Stimulated activated CD8-positive, alpha-beta memory T cell treated with anti-CD3 and anti-CD28 coated beads, Interleukin-4, amount 100 ng/mL, for 1 hour (primary cell): ENCODE measurements at places on chromosomes 5 and 9.

- no peak for DNase-seq
Measured at GRCh38 chr9:96501633-96502538, 51.9 kb downstream of the HABP4 start.

DNA sequence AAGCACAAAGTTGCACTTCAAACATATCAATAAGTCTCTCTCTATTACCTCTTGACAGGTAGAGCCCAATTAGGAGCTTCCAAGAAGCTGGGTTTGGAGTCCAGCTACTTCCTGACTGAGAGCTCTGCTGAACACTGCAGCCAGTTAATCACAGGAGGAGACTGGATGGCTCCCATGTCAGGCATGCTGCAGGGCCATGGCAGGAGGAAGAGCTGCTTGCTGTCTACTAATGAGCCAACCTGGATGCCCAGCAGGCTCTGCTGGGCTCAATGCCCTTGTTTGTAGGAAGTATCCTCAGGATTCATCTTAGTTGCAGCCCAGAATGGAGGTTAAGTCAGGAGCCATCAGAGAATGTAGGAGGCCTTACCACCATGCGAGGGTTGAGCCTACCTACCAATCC, 91.9 kb downstream of the TMEM215 start:
- DNase-seq, result no peak

- DNase-seq, result no peak
Measured at GRCh38 chr5:6576861-6577501, 55.9 kb downstream of the NSUN2 start.

DNA sequence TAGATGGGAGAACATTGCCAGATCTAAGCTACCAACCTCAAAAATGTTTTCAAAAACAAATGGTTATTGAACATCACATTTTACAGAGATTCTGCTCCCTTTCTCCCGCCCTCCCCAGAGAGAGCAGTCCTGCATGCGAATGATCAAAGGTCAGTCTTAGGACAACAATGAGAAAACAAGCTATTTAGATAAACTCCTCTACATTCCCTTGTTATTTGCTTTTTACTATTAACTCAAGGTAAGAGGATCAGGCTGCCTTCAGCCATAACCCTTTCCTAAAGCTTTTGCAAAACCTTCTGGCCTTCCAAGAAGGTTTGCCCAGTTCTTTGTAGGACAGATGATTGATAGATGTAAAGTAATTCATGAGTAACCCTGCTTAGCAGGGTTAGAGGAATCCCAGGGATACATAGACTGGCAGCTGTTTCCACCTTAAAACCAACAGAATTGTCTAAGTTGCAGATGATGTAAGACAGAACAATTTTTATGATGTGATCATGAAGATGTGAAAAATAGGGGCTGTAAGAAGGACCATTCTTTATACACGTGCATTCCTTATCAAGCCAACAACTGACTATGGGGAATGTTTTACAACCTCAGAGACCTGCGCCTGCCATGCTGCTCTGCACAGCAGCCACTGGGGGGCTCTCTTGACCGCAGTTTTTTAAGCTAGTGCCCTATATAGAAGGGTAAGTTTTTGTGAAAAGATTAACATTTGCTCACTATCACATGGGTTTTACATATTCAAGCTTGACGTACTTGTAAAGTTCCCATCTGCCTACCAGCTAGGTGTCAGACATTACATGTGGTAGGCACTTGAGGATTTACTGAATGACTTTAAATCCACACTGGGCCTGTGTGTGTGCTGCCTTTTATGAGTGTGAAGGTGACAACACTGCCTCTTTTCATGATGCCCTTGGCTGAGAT, 2.3 kb upstream of the ZNF782 start:
- no peak for DNase-seq

DNA sequence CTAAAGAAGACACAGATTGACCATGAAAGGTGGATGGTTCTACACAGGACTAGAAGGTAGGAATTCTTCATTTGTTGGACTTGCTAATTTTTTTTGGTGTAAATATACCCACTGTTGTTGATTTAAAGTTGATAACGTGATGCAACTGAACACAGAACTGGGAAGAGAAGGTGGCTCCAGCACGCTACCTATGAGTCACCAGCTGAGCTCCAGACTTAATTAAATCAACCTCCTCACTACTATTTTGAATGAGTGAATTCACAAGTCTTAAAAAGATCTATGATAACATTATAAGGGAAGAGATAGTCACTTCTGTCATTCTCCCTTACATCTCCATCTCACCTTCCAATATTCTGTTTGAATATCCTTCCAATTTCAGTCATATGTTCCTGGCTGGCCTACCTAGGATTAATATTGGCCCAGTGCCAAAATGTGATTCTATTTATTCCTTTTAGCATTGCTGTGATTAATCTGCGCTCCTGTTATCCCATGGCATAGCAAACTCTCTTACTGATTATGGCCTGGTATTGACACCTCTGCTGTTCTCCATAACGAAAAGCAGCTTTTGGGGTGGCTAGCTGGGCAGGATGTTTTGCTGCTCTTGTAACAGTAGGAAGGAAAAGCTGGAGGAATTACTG, 135.9 kb upstream of the CCDC152 start:
- no peak for DNase-seq

- DNase-seq, result no peak
Measured at GRCh38 chr5:126754609-126755008, 22.3 kb upstream of the LMNB1 start.

DNA sequence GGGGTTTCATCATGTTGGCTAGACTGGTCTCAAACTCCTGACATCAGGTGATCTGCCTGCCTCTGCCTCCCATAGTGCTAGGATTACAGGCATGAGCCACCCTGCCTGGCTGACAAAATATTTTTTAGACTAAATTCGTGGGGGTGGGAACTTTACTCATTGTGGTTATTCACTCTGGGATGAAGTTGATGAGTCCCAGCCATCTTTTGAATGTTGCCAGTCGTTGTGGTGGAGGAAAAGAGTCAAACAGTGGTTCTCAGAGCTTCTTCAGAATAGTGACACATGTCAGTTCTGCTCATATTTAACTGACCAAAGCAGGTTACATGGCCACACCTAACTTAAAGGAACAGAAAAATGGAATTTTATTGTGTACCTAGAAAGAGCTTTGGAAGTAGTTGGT, 6.9 kb downstream of the SREK1 start:
- no peak for DNase-seq

- DNase-seq, result no peak
Measured at GRCh38 chr5:37723162-37723961, 116.5 kb downstream of the GDNF start.

DNA sequence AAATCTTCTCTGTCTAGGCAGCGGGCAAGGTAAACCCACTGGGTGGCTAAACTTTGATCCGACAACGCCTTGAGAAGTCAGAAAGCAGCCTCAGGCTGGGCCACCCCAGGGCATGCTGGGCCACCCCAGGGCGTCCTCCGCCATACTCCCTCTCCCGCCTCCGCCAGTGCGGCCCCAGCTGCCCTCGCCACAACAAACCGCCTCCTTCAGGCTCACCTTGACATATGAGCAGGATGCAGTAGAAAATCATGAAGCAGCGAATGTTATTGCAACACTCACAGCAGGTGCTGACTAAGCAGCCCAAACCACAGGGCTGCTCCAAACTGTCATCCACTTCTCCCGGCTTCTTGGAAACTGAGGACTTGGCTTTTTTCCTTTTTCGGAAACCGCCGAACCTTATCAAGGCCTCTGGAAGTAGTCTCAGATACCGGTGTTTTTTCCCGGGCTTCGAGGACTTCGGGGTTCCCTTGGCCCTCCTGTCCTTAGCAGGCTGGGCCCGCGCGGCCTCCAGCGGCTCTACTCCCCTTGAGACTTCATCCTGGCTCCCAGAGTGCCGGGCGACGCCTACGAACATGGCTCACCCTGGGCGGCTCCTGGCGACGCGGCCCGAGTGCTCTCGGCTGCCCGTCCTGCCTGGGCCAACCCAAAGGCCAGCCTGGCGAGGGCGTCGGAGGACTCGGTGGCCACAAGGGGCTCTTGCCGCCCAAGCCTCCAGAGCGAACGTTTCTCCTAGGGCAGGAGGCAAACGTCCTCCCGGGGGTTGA, at the start of gene SLCO6A1:
SLCO6A1 (minus strand) TSS at position 731 of the 764 bp plus-strand sequence; CDS start at position 574, 157 bp downstream.
- no peak for DNase-seq

DNA sequence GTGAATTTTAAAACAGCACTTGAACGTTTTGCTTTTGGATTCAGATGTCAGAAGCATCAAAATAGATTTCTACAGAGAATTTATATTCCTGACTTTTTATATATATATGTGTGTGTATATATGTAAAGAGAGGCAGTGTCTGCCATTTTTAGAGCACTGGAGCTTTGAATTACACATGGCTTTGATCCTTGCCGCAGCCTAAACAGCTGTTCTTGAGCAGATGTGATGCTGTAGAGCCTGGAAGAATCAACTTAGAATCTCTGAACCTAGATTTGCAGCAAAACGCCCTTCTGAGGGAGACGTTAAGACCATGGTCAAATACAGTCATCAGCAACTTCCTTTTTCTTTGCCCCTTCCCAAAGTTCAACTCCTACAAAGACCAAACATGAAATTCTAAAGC, 21.7 kb upstream of the C5orf47 start:
- DNase-seq, result no peak

GRCh38 chr9:104280178-104280560, 186.1 kb downstream of the SMC2 start:
- no peak for DNase-seq

DNA sequence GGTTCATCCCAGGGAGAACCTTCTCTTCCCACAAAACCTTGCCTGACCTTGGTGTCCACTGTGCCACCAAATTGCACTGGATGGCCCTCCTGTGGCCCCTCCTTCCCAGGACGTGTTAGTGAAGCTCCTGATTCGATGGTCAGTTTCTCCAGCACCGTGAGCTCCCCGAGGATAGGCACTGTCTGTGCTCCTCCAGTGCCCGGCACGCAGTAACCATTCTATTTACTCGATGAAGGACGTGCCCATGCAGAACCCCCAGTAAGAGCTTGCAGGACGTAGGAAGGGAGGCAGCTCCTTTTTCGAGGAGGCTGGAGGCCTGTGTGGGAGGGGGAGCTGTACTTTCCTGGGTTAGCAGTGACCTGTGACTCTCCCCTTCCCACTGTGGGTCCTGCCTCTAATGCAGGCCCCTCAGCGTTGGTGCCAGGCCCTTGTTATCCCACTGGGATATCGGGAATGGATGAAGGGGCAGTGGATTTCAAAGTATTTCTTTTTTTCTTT, 39.6 kb downstream of the HABP4 start:
- no peak for DNase-seq

GRCh38 chr5:16593628-16594027, 23.2 kb downstream of the RETREG1 start:
- no peak for DNase-seq

DNA sequence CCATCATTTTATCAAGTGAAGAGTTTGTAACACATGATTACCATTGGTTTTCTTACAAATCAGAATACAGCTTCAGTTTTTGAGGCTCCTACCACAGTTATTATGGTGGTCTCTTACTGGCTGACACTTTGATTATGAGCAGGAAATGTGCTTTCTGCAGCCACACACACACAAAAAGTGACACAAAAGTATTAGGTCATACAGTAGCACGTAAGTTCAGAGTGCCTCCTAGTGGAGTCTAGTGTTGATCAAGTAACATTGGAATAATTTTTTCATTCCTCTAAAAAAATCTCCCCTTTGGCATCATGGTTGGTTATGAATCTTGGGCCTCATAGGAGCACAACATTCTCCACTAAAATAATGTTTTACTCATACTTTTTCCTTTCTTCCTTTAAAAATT, 37.6 kb downstream of the PAM start:
- DNase-seq, result no peak

- no peak for DNase-seq
Measured at GRCh38 chr5:132054697-132055440, 5.6 kb upstream of the IL3 start.

GRCh38 chr9:128262687-128263086, 13.1 kb downstream of the GOLGA2 start:
- DNase-seq, result no peak

DNA sequence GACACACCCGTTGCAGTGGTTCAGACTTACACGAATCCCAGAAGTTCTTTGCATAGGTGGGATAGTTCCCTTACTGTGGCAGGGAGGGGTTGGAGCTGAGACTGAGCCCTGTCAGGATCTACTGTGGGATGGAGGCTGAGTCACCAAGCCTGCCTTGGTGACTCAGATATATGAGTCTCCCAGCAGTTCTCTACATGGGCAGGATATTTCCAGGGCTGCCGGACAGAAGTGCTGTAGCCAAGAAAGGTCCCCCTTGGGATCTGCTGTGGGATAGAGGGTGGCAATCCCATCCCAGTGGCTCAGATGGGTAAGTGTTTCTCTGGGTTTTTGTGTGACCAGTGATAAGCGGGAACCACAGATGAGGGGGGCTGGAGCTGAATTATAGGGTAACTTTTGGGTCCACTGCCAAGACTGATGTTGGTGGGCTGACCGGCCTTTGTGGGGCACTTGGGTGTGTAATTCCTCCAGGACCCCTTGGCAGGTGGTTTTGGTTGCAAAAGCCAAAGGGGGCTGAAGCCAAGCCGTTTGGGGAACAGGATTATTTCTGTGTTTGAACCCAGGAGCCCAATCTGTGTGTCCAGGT, 18.7 kb downstream of the XRCC4 start:
- no peak for DNase-seq

DNA sequence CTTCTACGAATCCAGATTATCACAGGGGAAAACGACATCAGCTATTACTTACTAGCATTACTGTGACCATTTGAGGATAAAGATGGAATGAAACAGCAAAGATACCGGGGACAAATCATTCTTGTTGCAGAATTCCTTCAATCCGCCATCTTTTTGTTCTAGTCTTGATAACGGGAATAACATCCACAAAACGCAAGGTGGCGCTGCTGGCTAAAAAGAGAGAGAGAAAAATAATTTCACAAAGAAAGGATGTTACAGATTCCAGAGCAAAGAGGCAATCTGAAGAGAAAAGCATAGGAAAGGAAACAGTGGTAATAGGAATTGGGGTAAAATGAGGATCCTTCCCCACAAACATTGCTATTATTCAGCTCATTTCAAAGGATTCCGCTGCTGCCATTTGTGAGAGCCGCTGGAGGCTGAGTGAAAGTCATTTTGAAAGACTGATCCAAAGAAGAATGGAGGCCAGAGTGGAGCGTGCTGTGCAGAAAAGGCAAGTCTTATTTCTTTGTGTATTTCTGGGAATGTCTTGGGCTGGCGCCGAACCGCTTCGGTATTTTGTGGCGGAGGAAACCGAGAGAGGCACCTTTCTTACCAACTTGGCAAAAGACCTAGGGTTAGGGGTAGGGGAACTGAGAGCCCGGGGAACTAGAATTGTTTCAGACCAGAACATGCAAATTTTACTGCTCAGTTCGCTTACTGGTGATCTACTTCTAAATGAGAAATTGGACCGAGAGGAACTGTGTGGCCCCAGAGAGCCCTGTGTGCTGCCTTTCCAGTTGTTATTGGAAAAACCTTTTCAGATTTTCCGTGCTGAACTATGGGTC, at the start of gene PCDHB7:
PCDHB7 (plus strand) TSS at position 264 of the 824 bp plus-strand sequence; CDS start at position 456, 192 bp downstream.
- no peak for DNase-seq
